Placental pericyte (primary cell): ENCODE measurements at places on chromosomes 11 and 22. TPM values are rescaled to one million over a fixed set of nuclear protein-coding genes. Genes with fewer than 3 reads are reported as not detected.

The MYOD1 gene
- total RNA-seq = not detected in 2 replicates

The FBLN1 gene
- total RNA-seq = 15.6 and 278 TPM in 2 replicates

The RFPL1 gene
- not detected in 2 replicates for total RNA-seq

The SYT13 gene
- total RNA-seq = not detected in 2 replicates

The MOV10L1 gene
- 5.5 and 5.7 TPM in 2 replicates for total RNA-seq

The MCAM gene
- 127 and 168 TPM in 2 replicates for total RNA-seq

The INPPL1 gene
- 92.4 and 138 TPM in 2 replicates for total RNA-seq

The RAB3IL1 gene
- total RNA-seq = 2.7 and 14.0 TPM in 2 replicates

The ZBTB16 gene
- total RNA-seq = under 0.01 and 0.43 TPM in 2 replicates

The C22orf23 gene
- 0.43 and 0.66 TPM in 2 replicates for total RNA-seq

The TRIM49D1 gene
- not detected in 2 replicates for total RNA-seq

The CHRNA10 gene
- total RNA-seq = 0.66 and 1.1 TPM in 2 replicates

The PKP3 gene
- total RNA-seq = 0.66 and 1.3 TPM in 2 replicates

The OR10A2 gene
- not detected in 2 replicates for total RNA-seq

The OVCH2 gene
- not detected in 2 replicates for total RNA-seq

The ARCN1 gene
- 193 and 271 TPM in 2 replicates for total RNA-seq

The GCAT gene
- total RNA-seq = 21.3 and 27.8 TPM in 2 replicates

The SPA17 gene
- 5.0 and 7.9 TPM in 2 replicates for total RNA-seq

The CD248 gene
- total RNA-seq = 111 and 123 TPM in 2 replicates

The POTEH gene
- total RNA-seq = not detected in 2 replicates

The HTR3B gene
- total RNA-seq = not detected in 2 replicates

The TNNI2 gene
- not detected in 2 replicates for total RNA-seq

The INS gene
- not detected in 2 replicates for total RNA-seq

The TMA7B gene
- not detected in 2 replicates for total RNA-seq

The OR2AG1 gene
- not detected in 2 replicates for total RNA-seq

The TMEM25 gene
- 8.1 and 13.5 TPM in 2 replicates for total RNA-seq

The LRRC56 gene
- 1.6 and 2.8 TPM in 2 replicates for total RNA-seq

The FLRT1 gene
- 0.44 TPM in 1 of 2 replicates, not detected in the other for total RNA-seq

The OR52H1 gene
- 0.22 and 1.0 TPM in 2 replicates for total RNA-seq

The RSF1 gene
- 27.9 and 43.5 TPM in 2 replicates for total RNA-seq

The DNAJB13 gene
- total RNA-seq = under 0.01 TPM in 1 of 2 replicates, not detected in the other

The ANO3 gene
- 0.14 TPM in 1 of 2 replicates, not detected in the other for total RNA-seq

The RIMBP3C gene
- 0.22 and 0.43 TPM in 2 replicates for total RNA-seq

The HBB gene
- total RNA-seq = not detected in 2 replicates

The OR5B21 gene
- total RNA-seq = 2.0 TPM in 1 of 2 replicates, not detected in the other

The BTG4 gene
- not detected in 2 replicates for total RNA-seq

The RBFOX2 gene
- 107 and 205 TPM in 2 replicates for total RNA-seq

The OR8B12 gene
- not detected in 2 replicates for total RNA-seq

The ARHGAP8 gene
- under 0.01 and 0.22 TPM in 2 replicates for total RNA-seq

The C22orf15 gene
- 0.44 and 0.86 TPM in 2 replicates for total RNA-seq

The NPAS4 gene
- total RNA-seq = not detected in 2 replicates

The ZNRF3 gene
- 3.3 and 5.6 TPM in 2 replicates for total RNA-seq

The RIBC2 gene
- total RNA-seq = 0.44 and 3.1 TPM in 2 replicates

The HIPK3 gene
- 125 and 128 TPM in 2 replicates for total RNA-seq

The FOSL1 gene
- 24.9 and 76.5 TPM in 2 replicates for total RNA-seq

The MPEG1 gene
- under 0.01 and 0.14 TPM in 2 replicates for total RNA-seq

The CBLIF gene
- not detected in 2 replicates for total RNA-seq

The KDM4E gene
- not detected in 2 replicates for total RNA-seq
